Activated T-cell treated with anti-CD3 and anti-CD28 coated beads, Interleukin-2, amount 50 U/mL, for 72 hours (primary cell): ENCODE measurements at places on chromosomes 2 and 18.

GRCh38 chr2:8142461-8142860 lies 539.4 kb upstream of the ID2 start:
- no peak for DNase-seq

DNA sequence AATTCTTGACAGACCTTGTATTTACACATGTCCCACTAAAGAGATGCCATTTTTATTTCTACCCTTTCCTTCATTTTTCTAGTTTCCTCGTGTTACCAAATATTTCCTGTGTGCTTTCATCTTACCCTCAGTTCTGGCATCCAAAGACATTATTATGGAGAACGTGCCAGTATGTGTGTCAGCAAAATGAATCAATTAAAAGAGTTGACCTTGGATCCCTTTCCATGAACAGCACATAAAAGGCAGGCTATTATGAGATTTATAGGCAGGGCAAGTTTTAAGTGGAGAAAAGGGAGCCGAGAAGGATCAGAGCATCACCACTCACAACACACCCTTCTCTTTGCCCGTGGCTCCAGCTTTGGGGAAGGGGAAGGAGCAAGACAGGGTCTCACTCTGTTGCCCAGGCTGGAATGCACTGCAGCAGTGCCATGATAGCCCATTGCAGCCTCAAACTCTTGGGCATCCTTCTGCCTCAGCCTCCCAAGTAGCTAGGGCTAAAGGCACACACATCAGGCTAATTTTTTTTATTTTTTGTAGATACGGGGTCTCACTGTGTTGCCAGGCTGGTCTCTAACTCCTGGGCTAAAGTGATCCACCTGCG lies 149.9 kb downstream of the GFPT1 start:
- DNase-seq, result no peak

DNA sequence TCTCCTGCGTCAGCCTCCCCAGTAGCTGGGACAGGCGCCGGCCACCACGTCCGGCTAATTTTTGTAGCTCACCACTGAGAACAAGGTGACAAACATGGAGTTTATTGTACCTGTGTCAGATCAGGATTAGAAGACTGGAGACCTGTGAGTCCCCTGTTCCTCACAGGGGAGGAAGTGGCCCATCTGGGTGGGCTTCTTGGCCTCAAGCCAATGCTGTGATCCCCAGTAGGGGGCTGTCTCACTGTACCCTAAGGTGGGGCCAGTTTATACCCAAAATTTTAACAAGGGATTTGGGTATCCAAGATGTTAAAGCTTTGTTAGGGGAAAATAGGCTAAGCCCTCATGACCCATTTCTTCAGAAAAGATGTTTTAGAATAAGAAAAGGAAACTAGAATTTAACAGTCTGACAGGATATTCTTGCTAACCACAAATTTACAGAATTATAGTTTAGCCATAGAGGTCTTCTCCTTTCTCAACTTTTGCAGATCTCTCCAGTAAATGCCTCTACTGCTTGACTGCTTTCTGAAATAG lies 16.3 kb downstream of the PCBP1 start:
- no peak for DNase-seq

DNA sequence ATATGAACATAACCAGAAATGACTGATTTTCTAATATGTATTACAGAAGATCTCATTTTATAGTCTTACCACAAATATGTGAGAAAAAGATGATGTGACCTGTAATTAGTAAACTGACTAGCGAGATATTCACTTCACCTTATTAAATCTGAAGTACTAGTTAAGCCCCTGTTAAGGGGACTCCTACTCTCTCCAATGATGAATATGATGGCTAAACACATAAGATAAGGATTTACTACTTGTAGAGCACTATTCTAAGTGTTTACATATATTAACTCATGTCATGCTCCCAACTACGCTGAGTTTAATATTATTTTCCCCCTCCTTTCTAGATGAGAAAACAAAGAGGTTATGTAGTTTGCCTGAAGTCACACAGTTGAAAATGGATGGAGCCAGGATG lies 40.9 kb downstream of the SP3 start:
- DNase-seq, result no peak

DNA sequence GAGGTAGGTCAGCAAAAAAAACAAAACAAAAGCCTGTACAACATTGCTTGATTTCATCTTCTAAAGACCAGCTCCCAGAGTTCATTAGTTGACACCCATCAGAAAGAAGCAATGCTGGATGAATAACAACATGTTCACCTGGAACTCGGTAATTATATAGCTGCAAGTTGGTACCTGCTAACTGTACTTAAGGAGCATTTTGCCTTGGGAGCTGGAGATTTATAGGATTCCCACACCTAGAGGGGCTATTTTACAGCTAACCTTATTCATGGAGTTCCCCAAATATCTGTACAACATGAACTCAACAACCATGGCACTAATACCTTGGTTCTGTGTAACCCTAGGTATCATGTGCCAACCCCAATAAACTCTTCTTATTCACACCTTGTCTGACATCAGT lies 281.1 kb upstream of the NCKAP5 start:
- no peak for DNase-seq

DNA sequence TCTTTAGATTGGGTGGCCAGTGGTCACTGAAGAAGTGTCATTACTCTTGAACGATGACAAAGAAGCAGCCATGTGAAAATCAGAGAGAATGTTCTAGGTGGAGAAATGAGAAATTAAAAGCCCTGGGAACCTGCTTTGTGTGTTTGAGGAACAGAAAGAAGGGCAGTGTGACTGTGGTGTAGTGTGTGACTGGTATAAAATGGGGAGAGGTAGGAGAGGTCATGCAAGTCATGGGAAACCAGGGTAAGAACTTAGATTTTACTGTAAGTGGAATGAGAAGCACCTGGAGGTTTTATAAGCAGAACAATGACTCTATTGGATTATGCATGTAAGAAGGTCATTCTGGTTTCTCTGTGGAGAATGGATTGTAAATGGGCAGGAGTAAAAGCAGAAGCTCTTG lies 12.2 kb downstream of the ICOS start:
- DNase-seq, result no peak

DNA sequence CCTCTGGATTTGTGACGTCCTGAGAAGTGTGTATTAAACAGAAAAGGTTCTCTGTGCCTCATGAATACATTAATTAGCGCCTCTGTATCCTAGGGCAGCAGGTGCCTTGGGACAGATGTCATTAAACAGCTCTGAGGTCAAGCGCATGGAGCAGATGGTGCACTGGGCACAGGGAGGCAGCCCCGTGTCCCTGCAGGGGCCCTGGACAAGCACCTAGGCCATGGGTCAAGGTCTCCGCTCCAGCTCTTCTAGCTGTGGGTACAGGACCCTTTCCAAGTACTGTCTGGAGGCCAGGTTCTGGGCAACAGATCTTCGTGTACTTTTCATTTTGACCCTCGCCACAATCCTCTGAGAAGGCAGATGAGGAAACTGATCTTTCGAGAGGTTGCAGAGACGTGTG lies 126.4 kb downstream of the KCTD1 start:
- no peak for DNase-seq

- no peak for DNase-seq
These were observed 122.6 kb downstream of the DYSF start for GRCh38 chr2:71575966-71576365.

DNA sequence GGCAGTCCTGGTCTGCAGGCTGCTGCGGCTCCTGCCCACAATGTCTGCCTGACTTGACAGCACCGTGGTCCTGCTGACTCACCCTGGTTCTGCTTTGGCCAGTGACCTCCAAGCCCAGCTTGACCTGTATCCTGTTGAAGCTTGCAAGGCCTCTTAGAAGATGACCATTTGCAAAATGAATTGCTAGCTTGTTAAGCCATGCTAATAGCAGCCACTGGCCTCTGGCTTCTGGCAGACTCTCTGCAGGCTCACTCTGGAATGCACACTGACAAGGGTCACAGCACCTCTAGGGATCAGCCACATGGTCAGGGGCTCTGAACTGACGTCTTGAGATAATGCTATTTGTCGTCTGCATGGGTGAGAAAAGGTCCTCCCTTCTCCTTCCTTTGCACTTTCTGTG lies 25.9 kb downstream of the CNGA3 start:
- DNase-seq, result no peak

- DNase-seq, result no peak
These were observed 876.0 kb downstream of the SLC4A3 start for GRCh38 chr2:220503431-220503830.

GRCh38 chr2:215447673-215448081 lies 11.8 kb upstream of the FN1 start:
- DNase-seq, result no peak

GRCh38 chr2:26270373-26270772 lies 25.6 kb downstream of the HADHB start:
- DNase-seq, result no peak

DNA sequence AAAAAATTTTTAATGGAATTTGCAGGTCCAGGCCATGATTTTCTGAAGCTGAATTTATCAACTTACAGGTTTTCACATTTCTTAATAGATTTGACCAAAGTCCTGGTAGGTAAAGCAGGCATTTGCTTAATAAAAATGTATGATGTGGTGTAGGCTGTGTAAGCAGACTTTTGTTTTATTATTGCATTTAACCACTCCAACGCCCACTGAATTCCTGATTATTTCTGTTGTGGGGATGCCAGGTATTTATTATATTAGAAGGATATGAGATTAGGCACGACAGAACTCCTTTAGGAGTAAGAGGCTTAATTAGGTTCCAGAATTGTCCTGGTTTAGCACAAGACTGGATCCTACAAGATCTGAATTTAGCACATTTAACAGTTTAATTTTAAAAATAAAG lies 111.1 kb downstream of the ADCYAP1 start:
- DNase-seq, result no peak

DNA sequence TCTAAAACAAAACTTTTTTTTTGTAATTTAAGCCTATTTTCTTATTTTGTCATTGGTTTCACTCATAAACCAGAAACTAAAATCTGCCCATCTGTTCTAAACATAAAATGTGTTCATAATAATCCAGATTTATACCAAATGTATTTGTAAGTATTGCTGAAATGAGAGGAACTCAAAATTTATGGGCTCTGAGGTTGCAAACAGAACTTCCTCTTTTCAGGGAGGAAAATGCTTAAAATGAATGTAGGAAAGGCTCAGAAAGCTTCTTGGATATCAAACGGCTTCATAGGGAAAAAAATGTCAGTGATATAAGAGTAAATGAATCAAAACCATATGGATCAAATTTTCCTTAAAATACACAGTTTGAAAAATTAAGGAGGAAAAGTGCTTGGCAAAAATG lies 83.9 kb downstream of the PAX3 start:
- no peak for DNase-seq

DNA sequence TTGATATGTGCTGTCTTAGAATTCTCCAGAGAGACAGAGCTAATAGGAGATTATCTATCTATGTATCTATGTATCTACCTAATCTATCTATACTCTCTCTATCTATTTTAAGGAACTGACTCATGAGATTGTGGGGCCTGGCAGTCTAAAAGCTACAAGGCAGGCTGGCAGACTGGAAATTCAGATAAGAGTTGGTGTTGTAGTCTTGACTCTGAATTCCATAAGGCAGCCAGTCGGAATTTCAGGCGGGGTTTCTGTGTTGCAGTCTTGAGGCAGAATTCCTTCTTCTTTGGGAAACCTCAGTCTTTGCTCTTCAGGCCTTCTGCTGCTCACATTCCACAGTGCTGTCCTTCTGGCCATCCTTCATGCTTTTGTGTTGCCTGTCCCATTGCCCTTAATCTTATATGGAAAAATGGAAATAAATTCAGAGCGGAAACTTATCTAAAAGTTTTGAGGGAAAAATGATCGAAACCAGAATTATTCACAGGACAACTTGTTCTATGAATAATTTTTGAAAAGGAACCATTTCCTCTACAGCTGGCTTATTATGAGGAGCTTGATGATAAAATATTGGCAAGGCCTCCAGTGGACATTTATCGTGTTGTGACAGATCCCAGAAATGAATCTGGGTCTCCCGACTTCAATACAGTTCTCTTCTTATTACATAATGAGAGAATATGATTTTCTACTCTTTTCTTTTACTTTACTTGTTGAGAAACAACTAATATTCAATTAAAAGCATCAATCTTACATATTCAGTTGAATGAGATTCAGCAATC lies 10.8 kb downstream of the IL1RL1 start:
- no peak for DNase-seq

DNA sequence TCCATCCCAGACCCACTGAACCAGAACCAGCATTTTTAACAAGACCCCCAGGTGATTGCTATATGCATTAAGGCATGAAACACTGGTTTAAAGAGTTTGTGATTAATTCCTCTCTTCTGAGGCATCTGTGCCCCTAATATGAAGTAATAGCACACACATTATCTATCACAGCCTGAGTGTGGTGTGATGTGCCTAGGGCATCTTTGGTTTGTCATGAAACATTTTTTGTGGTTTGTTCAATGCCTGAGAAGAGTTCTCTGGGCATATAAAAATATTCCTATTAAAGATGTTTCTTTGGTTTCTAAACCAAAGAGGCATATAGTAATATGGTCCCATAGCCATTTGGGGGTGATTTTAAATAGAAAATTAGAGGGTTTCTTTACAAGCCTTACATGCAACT lies 221.7 kb upstream of the SPOPL start:
- DNase-seq, result no peak

DNA sequence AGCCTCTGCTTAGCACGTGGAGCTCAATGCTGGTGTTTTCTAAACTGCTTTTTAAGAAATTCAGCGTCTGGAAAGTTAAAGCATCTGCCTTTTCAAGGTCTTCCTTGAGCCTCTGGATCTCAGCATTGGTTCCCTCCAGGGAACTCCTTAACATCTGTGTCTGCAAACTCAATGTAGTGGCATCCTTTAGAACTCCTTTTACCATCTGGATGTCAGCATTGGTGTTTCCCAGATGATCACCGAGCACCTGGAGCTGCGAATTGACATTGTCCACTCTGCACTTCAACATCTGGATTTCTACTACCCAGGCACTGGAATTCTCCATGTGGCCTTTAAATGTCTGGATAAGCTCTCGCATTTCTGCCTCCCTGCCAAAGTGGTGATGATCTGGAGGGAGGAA lies 3.7 kb downstream of the CLEC4F start:
- DNase-seq, result no peak

DNA sequence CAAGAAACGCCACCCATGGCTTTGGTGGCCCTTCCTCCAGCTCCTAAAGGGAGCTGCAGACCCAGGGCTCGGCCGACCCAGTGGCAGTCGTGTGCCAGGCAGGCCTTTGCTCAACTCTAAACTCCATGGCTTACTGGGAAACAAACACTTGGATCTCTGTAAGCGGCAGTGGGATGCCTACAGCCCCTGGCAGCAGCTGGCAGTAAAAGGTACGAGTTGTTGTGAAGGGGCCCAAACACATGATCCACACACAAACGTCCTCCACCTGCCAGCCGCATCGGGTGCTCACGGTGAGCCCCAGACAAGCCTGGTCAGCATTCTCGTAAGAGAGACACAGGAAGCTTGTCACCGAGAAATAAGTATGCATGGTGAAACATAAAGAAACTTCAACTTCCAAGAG lies 214.9 kb downstream of the MGAT5 start:
- no peak for DNase-seq
